ENCODE measurements at places on chromosomes 5 and 9. TPM values are rescaled to one million over a fixed set of nuclear protein-coding genes. Genes with fewer than 3 reads are reported as not detected.

GRCh38 chr5:177366528-177367322, 9.0 kb downstream of the RGS14 start:
- no peak for DNase-seq

DNA sequence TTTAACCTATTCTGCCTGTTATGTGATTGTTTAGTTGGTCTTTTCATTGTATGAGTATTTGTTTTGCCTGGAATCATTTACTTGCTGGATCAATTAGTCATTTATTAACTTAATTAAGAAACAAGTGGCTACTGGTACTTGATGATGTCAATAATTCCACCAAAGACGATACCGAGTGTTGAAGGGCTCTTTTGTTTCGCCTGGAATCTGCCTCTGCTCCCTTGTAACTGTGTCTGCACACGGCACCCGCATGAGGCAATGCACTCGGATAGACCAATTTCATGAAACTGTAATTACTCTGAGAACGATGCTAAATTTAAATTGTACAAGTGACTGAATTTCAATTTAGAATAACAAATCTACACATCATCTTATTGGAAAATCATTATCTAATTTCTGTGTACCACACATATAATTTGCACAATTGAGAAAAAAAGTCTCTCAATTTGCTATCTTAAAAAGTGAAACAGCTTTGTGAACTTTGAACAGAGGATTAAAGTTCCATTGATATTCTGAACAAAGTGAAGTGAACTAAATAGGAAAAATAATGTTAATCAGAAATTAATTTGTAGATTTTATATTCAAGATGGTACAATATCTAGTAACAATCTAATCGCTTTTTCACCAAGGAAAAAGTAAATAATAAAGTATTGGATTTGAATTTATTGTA, 143.2 kb downstream of the CTNND2 start:
- DNase-seq, result no peak

- no peak for DNase-seq
Measured at GRCh38 chr5:168121138-168121494, 170.3 kb upstream of the WWC1 start.

The GABRA6 gene
- not detected for total RNA-seq

Measured in activated CD8-positive, alpha-beta memory T cell treated with anti-CD3 and anti-CD28 coated beads, Interleukin-2, amount 10 ng/mL, durations not matched to agents 7 days and 5 days (primary cell).